Stimulated activated memory B cell treated with anti-CD40 and anti-IgM and Interleukin-4, amounts not matched to agents 10 μg/mL and 1 μg/mL and 100 μg/mL, for 72 hours (primary cell): ENCODE measurements at places on chromosomes 2 and 18.

GRCh38 chr18:26206488-26206887 is 19.8 kb upstream of the TAF4B start:
- ATAC-seq, result no peak

- no peak for ATAC-seq
Observed at GRCh38 chr2:64210816-64211215, 66.6 kb upstream of the PELI1 start.

- ATAC-seq, result peak; percentile 56
Observed at GRCh38 chr2:30230497-30231211, 680 bp upstream of the LBH start.

DNA sequence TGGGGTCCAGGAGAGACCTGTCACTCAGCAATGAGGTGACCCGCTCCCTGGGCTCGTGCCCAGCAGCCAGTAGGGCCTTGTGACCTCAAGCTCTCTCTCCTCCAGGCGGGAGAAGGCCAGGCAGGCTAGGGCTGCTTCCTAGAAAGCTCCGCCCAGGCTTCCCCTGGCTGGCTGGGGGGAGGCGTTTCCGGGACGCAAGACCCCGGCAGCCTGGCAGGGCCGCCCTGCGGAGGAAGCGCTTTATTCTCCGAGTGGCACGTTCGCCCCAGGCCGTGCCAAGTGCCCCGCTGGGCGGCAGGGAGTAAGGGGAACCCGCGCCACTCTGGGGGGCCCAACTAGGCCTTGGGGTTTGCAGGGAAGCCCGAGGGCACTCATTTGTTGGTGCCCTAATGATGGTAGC is 21.2 kb upstream of the EPAS1 start:
- ATAC-seq, result no peak

DNA sequence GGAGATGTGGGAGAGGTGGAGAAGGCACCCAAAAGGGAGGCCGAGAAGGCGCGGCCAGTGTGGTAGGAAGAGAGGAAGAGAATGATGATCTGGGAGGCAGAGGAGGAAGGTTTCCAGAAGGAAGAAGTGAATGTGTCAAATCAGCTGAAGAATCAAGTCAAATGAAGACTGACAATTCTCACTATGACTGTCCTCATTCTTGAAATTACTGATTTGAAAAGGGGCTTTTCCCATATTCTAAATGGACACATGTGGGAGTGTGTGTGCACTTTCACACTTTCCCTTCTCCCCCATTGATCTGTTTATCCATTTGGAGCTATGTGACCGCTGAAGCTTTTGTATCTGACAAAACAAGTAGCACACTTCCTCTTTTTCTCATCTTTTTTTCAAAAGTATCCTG is 6.1 kb downstream of the AFF3 start:
- peak; percentile 71 for ATAC-seq

DNA sequence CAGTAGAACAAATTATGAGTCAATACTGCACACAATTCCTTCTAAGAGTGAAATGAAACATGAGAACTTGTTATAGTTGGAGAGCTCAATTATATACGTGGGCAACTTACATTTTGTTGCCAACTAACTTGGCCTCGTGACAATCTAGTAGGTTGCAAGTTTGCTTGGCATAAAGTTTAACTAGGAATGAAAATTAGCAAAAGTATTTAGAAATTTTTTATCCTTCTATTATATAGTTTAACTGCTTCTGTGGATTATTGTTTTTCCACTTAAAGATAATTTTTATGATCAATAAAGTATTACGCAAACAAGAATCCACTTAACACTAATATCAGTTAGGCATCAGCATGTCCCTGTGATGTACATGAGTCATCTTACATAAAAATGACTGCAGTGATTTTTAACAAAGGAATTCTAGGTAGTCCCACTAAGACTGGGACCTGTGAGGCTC is 41.1 kb downstream of the FAM124B start:
- ATAC-seq, result no peak

DNA sequence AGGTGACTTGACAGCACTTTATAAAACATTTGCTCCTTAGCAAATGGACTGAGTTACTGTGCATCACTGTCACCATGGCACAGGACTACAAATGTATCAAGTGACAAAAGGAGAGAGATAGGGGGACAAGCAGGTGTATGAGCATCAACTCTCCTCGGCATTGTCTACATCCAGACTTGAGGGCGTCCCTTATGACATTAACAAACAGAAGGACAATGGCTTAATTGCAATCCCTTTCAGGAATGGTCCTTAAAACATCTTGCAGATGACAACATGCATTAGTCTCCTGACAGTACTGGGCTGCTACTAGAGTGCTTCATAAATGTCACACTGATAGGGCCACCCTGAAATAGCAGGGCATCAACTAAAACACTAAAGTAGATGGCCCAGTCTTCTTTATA is 198.8 kb downstream of the PDE1A start:
- no peak for ATAC-seq

DNA sequence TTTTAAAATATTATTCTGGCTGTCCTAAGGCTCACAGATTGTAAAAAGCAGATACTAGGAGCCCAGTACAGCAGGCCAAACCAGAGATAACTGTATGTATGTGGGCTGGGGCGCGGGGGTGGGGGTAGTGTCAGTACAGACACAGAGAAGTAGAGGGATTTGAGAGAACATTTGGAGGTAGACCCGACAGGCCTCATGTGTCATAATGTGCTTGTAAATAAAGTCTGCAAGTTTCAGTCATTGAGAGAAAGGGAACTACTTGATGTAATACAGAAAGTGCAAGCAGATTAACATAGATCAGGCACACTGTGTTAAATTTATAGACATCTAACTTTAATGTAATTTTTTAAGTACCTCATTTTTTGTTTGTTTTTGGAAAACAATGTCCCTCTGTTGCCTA is 7.4 kb upstream of the POLI start:
- peak; percentile 82 for ATAC-seq

- ATAC-seq, result no peak
Observed at GRCh38 chr2:37780387-37780676, 108.9 kb upstream of the CDC42EP3 start.
